Stimulated activated CD8-positive, alpha-beta memory T cell treated with anti-CD3 and anti-CD28 coated beads, Interleukin-12 subunit alpha, Interleukin-12 subunit beta, amount 100 ng/mL, for 4 hours (primary cell): ENCODE measurements at places on chromosomes 13 and 19.

GRCh38 chr19:10238172-10238783, 7.1 kb upstream of the S1PR2 start:
- no peak for DNase-seq

DNA sequence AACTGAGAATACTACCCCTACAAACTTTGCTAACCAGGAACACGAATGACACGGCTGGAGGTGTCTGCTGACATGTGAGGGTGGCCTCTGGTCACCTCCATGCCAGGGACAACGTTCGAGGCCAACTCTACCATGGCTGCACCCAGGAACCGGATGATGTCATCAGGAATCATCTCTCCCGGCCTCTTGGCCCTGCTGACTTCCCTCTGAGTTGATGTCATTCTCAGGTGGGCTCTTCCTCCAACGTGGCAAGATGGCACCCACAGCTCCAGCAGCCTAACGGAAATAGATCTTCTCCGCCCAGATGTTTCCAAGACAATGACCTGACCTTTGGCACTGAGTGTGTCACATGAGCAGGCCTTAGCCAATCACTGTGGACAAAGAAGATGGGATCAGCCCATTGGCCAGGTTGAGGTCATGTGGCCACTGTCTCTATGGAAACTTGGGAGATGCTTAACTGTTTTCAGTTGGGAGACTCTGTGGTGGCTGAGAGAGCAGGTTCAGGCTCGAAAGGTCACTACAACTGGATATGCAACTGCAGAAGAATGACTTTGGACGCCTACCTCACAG, 15.0 kb downstream of the MBD3L2B start:
- DNase-seq: no peak

DNA sequence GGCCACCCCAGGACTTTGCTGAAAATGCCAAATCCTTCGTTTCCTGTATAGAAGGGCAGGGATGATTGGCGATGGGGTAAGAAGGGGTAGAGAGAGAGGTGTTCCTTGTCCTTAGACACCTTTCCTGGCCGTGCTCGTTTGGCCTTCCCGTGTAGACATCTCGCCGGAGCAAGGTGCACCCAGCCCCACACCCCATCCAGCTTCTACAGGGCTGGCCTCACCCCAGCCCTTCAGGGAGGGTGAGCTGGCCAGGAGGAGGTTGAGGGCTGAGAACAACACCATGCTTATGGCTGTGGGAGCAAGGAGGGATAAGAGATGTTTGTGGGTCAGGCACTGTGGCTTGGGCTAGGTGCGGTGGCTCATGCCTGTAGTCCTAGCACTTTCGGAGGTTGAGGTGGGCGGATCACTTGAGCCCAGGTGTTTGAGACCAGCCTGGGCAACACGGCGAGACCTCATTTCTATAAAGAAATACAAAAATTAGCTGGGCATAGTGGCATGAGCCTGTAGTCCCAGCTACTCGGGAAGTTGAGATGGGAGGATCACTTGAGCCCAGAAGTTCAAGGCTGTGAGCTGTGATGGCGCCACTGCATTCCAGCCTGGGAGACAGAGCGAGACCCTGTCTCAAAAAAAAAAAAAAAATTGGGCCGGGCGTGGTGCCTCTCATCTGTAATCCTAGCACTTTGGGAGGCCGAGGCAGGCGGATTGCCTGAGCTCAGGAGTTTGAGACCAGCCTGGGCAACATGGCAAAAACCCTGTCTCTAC, 15.5 kb downstream of the SMARCA4 start:
- no peak for DNase-seq

DNA sequence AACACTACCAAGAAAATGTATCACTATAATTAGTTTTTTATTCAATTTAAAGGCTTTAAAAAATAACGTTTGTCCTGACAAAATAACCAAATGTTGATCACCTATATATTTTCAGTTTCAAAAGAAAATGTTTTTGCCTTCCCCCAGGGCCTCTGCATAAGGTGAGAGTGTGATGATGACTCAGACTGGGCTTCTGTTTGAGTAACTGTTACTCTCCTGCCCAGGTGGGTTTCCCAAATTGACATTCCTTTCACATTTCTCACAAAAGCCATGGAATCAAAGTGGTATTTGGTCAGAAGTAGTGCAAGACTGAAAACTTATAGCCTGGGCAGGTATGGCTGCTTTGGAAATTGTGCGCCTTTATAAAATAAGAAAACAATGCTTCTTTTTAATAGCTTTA, 180.6 kb downstream of the COG6 start:
- DNase-seq: no peak

GRCh38 chr13:83819156-83819555, 63.1 kb downstream of the SLITRK1 start:
- no peak for DNase-seq

DNA sequence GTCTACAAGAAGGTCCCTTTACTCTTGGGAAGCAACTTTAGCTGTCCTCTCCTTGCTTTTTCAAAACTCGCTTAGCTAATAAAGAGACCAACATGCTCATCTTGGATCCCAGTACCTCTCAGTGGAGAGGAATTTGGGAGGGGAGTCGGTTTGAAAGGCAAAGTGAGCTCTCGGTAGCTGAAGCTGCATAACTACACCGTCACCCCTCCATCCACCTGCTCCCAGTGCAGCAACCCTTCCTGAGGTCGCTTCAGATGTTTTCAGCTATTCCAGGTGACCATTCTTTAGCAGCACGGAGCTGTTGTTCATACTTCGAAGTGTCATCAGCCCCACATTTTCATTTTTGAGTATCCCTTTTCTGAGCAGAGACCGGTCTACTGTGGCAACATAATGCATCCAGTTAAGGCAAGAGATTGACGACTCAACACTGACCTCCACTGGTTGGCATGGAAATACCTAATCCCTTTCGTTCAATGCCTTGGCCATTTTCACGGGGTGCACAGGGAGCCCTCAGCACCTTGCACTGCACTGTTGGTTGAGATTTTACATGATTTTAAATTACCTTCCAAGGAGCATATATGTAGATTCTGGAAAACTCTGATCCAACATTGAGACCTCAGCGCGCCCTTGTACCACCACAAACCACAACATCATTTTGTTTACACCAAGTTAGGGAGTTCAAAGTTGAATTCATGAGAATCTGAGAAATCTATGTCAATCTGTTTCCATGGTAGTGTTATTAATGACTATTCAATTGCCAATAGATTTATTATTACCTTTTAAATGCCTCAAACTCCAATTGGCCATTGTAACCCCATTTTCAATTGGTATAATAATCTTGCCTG, 42.2 kb downstream of the DLEU7 start:
- peak; percentile 8 for DNase-seq

GRCh38 chr13:25300861-25301346, 521 bp upstream of the NUP58 start:
- peak; percentile 5 for DNase-seq

DNA sequence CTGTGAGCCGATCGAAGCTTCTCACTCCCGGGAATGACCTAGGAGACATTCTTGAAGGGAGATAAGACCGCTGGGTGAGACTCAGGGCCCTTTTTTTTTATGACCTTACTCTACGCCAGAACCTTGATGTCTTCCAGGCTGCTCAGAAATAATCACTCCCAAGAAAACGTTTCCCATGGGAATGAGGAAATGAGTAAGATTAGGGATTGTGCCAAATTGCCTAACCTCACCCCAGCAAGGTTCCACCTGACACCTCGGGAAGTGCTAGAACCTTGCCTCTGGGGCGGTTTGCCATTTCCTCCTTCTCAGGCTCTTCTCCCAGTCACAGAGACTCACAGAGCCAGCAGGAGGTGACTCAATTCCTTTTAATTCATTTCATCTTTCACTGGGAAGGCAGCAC, 2.3 kb downstream of the SLC46A3 start:
- DNase-seq: no peak

DNA sequence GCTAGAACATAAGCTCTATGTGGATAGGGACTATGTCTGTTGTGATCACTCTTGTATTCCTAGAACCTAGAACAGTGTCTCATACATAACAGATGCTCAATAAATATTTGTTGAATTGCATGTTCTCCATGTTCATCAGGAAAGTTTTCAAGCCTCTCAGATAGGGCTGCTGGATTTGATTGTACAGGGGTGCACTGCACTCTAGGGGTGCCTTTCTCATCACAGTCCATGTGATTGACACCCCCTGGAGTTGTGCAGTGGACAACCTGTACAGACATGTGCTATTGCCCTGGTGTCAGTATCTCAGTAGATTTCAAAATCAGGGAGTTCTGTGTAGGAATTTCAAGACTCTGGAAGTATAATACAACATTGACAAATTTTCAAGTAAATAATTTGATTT, 58.9 kb downstream of the MBNL2 start:
- DNase-seq: no peak

GRCh38 chr13:73720216-73720840, 413.9 kb downstream of the KLF12 start:
- no peak for DNase-seq

DNA sequence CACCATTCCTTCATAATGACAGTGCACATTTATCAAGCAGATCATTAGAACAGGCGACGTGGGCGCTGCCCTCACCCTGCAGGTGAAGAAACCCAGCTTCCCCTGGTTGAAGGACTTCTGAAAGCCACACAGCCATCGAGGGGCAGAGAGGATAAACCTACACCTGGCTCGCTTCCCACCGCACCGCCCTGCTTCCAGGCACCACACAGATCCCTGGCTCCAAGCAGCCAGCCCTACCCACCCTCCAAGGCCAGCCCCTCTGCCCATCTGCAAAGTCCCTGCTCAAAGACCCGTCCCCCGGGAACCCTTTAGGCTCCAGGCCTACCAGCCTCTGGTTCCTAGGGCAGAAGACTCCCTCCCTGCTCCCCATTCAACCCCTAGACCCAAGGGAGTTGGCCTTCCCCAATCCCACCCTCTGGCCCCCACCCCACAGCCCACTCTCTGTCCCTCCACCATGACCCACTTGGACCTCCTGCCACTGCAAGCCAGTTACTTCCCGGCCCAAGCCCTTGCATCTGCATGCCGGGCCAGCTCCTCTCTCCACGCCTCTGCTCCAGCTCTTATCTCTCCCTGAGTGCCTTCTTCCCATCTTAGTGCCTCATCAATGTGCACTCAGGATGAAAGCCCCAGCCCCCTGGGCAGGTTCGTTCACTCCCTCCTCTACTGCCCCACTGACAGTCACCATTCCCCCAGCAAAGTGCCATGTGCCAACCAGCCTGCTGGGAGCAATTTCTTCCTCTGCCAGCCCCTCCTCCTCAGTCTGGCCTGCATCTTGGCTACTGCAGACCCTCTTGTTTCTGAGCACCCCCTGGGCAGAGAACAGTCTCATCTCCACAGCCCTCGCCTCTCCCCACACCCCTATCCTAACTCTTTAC, 28.0 kb downstream of the PEPD start:
- DNase-seq: no peak

DNA sequence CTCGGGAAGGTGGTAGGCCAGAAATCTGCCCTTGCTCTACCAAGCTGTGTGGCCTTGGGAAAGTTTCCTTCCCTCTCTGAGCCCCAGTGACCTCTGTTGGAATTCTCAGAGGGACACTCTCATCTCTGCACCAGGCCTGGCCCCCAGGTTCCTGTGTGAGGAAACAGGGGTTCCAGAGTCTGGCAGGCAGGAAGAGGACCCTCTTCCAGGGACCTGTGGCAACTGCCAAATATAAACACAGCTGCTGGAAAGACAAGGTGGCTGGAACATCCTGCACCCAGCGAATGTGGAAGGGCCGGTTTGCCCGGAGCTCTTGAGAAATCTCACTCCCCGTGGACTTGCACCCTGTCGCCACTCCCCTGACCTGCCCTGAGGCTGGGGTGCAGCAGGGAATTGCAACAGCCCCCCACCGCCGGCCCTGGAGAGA, 52.8 kb downstream of the GADD45B start:
- no peak for DNase-seq

DNA sequence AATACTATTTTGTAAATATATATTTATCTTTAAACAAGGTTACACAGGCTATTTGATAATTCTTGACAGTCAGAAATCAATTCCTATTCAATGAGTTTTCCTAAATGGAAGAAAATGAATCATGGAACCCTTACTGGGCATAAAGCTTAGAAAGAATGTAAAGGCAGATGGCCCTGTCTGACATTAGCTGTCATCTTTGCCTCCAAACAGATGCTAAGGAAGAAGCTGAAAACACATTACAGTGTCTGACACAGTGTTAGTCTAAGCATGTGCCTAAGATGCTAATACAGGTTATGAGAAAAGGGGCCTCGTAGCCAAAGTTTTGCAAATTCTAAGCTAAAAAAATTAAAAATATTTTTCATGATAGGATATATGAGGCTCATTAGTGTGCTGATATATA, 112.8 kb downstream of the ITGBL1 start:
- DNase-seq: no peak
